C1 segment of cervical spinal cord (tissue), 14 donors: ENCODE measurements at places on chromosomes 5 and 9.
A peak's percentile ranks its signal among the peaks of the same experiment; 100 is the strongest.

DNA sequence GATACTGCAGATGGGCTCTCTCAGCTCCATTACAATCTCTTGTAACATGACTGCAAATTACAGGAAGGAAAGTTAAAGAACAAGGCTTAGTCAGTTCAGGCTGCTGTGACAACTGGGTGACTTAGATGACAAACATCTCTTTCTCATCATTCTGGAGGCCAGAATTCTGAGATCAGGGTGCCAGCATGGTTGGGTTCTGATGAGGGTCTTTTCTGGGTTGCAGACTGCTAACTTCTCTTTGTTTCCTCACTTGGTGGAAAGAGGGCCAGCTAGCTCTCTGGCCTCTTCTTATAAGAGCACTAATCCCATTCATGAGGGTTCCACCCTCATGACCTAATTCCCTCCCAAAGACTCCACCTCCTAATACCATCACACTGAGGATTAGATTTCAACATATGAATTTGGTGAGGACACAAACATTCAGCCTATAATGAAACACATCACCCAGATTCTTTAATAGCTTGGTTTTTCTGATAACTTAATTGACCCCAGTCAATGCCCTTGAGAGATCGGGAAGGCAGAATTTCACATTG lies 73.6 kb upstream of the MAMDC2 start:
- DNase-seq, result no peak

DNA sequence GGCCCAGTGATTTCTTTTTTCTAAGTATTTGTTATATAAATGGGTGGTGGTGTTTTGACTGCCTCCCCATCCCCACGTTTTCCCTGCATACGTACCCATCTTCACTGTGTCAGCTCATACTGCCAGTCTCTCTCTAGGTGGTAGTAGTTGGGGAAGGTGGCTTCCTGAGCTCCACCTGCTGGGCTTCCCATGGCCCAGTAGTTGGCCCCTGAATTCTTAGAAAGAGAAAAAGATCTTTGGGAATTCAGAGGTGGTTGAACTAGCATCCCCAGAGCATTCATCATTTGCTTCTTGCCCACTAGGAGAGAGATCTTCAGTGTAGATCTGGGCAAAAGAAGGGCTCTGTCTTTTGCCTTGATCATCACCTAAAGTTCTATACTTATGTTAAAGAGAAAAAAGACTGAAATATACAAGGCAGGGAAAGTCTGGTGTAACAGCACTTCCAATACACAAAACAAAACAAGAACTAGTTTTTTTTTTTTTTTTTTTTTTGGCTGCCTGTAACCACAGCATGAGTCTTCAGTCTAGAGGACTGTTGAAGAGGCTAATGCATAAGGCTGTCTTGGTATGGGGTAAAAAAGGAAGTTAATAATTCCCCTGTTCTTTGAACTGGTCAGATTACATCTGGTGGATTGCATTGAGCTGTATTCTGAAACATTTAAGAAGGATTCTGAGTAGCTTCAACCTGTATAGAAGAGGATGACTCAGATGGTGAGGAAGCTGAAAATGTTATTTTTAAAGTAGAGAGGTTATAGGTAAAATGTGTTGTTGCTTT lies 128.7 kb downstream of the ATG10 start:
- DNase-seq, result no peak

DNA sequence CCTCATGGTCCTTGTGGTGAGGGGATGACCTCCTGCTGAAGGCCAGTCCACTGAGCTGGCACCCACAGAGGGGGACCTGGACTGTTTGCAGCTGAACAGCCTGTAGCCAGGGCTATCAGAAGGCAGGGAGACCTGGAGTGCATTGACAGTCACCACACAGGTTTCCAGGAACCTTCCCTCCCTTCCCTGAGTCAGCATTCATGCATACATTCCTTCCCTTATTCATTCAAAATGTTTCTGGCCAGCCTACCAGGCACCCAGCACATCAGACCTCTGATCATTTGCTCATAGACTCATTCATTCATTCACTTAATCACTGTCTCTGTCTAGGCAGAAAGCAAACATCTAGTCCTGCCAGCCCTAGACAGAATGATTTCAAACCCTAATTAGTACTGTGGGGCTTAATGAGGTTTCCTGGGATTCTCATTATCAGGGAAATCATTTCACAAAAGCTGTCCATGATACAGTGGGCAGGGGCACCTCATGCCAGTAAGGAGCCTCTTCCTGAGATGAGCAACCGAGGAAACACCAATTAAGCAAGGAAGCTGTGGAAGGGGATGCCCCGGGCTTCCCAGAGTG lies 110.1 kb upstream of the PPP1R26 start:
- DNase-seq, result no peak

DNA sequence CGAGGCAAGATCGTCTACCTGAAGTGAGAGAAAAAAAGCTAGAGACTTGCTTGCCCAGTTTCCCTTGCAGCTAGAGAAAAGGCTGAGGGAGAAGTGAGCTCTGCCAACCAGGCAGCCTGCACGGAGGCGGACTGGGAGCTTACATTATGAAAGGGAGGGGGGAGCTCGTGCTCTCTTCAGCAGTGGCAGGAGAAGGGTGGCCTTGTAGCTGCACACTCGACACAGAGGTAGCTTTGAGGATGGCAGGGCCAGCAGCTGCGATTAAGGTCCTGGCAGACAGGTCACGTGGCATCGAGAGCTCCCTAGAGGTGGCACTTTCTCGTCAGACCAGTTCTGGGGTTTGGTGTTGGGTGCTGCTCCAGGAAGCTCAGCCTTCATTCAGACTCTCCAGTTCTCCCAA lies 26.7 kb downstream of the APBA1 start:
- DNase-seq, result no peak

GRCh38 chr9:96108691-96109380 lies 193.1 kb downstream of the HSD17B3 start:
- DNase-seq, result no peak

- DNase-seq, result no peak
These were observed 60.6 kb downstream of the FAM174A start for GRCh38 chr5:100595812-100596173.

DNA sequence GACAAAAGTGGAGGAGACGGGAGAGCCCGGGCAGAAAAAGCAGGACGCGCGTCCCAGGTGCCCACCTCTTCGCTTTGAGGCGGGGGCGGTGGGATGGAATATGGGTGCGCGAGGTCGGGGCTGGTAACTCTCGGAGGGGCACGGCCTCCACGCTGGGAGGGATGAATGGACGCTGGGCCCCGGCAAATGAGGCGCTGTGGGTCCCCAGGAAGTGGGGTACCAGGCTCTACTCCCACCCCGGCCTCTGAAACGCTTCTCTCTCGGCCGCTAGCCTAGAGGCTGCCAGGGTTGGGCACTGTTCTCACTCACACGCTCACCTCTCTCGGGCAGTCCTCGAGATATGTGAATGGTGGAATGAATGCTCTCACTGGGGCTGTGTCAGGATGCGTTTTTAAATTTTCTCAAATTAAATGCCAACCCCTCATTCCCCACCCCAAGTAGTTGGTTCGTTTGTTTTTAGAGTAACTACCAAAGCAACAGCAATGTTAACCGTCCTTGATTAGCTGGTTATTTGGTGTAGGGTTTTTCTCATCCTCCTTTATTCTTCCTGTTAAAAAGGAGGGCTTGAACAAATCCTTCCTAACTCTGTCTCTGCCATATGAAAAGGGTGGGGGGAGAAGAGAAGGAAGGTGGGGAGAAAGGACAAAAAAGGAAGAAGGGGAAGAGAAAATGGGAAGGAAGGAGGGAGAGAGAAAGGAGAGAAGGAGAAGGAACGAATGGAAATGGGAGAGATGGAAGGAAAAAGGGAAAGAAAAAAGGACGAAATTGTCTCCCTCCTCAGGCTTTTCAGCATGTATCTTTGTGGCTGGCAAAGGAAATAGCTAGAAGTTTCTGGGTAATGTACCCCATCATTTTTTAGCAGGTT lies 1.3 kb upstream of the EBF1 start:
- DNase-seq, result no peak

DNA sequence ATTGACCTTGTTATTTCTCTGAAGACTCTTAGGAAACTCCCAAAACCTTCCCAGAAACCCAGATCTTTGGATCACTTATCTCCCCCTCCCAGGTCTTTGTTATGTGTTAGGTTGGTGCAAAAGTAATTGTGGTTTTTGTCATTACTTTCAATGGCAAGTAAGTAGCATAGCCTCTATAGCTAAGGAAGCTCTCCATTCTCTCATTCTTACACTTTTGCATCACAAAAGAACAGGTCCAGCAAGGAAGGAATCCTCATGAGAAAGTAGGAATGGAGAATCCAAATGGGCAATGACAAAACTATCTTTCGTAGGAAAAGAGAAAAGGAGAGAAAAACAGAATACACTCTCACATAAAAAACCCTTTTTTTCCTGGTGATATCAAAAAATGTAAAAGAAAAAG lies 81.3 kb upstream of the ELAVL2 start:
- no peak for DNase-seq

- DNase-seq, result no peak
These were observed 192.4 kb downstream of the SLF1 start for GRCh38 chr5:94810877-94811276.

DNA sequence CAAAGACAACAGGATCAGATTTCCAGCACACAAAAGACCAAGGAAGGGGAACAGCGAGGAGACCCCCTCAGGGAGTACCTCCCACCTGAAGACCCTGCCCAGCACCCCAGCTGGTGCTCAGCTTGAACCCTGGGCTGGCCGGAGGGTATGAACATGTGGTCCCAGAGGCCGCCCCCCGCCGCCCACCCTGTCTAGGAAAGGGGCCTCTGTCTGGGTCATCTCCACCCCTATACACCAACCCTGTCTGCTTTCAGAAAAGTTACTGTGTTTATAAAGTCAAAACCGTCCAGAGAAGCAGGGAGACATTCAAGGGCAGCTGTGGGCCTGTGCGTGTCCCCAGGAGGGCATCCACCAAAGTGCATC lies 72.2 kb downstream of the ADAMTS2 start:
- no peak for DNase-seq

DNA sequence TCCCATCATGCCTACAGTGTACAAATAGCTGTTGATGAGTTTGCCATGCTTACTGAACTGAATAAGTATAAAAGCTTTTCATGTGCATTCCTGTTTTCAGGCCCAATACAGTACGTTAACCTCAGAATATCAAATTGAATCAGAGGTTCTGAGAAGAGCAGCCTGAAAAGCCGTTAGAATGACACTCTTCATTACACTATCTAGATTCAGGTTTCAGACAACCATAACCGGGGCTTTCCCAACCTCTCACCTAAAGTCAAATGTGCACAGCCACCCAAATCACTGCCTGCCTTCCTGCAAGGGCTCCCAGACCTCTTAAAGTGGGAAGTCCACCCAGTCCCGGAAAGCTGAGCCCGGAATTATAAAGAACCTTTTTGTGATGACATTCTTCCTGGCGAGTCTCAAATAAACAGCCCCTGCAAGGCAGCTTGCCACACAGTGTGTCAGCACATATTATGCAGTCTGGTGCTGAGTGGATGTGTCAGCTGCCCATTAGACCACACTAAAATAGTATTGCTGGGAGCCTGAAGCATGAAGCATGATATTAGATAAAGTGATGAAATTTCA lies 245.8 kb downstream of the TLE4 start:
- peak; percentile 3 for DNase-seq

DNA sequence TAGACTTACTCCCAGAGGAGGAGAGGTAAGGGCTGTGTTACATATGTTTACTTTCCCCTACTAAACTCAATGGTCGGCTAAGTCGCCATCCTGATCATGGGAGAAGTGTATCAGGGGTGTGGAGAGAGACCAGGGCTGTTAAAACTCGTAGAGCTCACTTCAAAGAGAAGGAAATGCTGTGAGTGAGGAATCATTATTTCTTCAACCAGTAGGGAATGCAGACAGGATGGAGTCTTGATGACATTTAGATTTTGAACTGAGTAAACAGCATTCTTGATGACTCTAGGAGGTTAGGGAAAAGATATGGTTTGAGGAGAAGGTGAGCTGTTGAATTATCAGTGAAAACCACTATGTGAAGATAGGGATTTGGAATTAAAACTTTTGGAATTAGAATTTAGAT lies 17.3 kb downstream of the RECK start:
- no peak for DNase-seq

GRCh38 chr9:75604661-75605060 lies 285.8 kb upstream of the PCSK5 start:
- DNase-seq, result no peak

- DNase-seq, result peak; percentile 94
These were observed at the start of gene SH3TC2 for GRCh38 chr5:149063017-149063687. TSS of gene SH3TC2 (minus strand) at chr5:149063062. CDS start at chr5:149063022, 40 bp downstream.

DNA sequence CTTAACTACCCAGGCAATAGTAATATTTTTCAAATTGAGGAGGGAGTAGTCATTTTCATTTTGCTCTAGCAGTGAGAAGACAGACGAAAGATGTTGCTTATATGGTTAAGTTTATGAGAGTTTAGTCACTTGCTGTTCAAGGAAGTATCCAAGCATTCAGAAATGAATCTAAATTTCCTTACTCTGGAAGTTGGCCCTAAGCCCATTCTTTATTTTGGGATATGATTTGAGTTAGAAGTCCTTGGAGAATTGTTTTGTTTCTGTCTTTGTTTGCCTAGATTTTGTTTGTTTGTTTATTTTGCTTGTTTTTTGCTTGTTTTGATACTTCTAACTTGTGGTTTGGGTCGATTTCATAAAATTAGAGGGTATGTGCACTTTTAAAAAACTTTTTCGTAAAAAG lies 146.4 kb upstream of the FGF10 start:
- DNase-seq, result no peak

DNA sequence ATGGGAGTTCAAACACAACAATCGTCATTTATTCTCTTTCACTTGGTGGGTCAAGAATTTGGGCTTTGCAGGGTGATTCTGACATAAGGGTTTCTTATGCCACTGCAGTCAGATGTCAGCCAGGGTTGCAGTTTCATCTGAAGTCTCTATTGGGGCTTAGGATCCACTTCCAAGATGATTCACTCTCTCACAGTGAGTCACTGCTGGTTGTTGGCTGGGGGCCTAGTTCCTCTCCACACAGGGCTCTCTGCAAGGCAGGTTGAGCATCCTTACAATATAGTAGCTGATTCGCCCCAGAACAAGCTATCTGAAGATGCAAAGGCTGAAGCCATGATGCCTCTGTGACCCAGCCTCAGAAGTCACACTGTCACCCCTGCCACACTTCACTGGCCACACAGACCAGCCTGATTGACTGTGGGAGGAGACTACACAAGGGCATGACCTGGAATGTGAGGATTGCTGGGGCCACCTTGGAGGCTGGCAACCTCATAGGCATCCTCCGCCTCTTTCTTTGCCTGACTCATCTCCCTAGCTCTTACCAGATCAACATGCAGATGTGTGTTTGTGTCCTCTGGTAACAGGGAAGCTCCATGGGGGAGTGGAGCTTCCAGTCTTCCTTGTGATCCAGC lies 4.5 kb upstream of the CARD19 start:
- no peak for DNase-seq

GRCh38 chr5:143314659-143315058 lies 88.8 kb downstream of the NR3C1 start:
- DNase-seq, result no peak

DNA sequence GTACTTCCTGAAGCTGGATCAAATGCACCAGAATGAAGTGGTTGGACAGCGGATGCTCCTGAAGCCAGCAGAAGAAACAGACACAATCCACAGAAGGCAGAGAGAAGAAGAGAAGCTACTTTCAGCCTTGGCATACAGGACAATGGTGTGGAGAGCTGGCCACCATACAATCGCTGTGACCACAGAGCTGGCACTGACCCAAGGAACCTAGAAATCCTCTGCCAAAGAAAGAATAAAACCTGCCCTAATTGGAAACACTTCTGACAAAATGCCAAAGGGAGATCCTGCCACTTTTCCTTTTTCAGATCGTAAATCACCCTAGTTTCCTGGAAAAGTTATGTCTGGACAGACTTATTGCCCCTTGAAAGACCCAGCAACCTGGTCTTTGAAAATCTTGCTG lies 77.8 kb downstream of the BAAT start:
- no peak for DNase-seq

GRCh38 chr5:145983446-145983845 lies 47.1 kb downstream of the SH3RF2 start:
- no peak for DNase-seq
